Retinal pigment epithelial cell (primary cell): ENCODE measurements at places on chromosomes 2 and 18.

GRCh38 chr2:167128130-167128529, 239.8 kb downstream of the XIRP2 start:
- DNase-seq, result no peak

DNA sequence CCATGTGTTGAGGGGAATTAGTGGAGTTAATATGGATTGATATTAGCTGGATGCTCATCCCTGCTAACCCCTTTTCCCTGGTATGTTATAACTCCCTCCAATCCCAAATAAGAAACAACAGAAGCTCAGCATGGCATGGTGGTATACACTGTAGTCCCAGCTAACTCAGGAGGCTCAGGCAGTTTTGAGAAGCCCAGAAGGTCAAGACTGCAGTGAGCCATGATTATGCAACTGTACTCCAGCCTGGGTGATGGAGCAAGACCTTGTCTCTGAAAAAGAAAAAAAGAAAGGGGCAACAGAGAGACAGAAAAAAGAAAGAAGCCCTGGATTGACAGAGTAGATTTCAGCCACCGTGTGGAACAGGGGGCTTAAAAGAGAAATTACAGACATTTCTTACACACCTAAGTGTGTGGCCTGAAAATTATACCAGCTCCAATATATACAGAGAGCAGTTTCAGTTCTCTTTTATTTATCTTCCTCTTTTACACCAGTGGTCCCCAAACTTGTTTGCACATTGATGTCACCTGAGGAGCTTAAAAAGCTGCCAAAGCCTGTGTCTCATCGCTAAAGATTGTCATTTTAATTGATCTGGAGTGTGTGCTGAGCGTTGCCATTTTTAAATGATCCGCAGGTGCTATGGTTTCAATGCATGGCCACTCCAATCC, 203.6 kb downstream of the UBE2E3 start:
- DNase-seq, result no peak

- DNase-seq, result no peak
Measured at GRCh38 chr2:220315098-220315823, 687.8 kb downstream of the SLC4A3 start.

GRCh38 chr2:139020287-139020686, 240.1 kb upstream of the NXPH2 start:
- DNase-seq, result no peak

- no peak for DNase-seq
Measured at GRCh38 chr2:16438613-16439321, 226.9 kb downstream of the CYRIA start.

DNA sequence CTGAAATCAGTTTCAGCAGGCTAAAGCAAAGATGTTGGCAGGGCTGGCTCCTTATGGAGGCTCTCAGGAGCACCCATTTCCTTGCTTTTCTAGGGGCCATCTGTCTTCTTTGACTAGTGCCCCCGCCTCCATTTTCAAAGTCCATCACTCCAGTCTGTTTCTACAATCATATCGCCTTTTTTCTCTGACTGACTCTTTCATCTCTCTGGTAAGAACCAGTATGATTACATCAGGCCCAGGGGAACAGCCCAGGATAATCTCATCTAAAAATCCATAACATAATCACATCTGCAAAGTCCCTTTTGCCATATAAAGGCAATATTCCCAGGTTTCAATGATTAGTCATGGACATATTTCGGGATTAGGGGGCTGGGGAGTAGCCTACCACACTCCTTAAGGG, 57.0 kb downstream of the CUL3 start:
- no peak for DNase-seq

- no peak for DNase-seq
Measured at GRCh38 chr2:207760453-207760852, 9.3 kb downstream of the FZD5 start.

- no peak for DNase-seq
Measured at GRCh38 chr2:214574084-214574781, 163.4 kb downstream of the VWC2L start.

DNA sequence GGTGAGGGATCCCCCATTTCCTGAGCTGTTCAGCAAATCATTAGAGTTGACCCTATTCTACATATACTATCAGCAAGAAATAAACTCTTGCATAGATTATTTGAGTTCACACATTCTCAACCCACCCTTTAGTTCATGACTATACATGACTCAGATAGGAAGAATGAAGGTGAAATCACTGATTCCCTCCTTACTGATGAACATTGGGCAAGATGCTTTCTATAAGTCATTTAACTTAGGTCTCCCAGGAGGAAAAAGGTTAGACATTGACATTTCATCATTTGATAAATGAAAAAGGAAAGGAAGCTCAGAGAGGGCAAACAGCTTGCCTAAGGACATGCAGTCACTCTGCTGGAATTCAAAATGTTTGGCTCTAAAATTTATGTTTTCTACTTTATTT, 408.0 kb downstream of the TMEM182 start:
- DNase-seq, result no peak

DNA sequence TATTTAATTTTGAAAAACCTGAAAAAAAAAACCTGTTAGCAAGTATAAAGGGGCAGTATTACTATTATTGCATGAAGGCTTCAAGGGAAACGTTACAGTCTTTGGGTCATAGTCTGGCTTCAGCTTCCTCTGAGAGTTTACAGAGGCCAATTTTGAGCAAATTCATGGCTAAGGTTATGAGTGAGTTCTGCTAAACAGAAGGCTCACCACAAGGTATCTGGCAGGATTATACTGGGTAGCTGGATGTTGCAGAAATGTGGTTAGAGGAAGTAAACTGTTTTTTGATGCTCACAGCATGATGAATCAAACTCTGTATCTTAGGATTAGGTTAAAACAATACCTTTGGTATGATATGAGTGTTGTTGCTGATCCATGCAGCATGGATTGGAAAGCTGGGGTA, 9.3 kb downstream of the MRPL19 start:
- no peak for DNase-seq

- DNase-seq, result no peak
Measured at GRCh38 chr2:29789911-29790485, 131.4 kb downstream of the ALK start.

- peak; percentile 56 for DNase-seq
Measured at GRCh38 chr18:28657961-28658360, 481.0 kb upstream of the CDH2 start.

- DNase-seq, result peak; percentile 52
Measured at GRCh38 chr2:140657657-140658056, 1473.2 kb downstream of the LRP1B start.

GRCh38 chr18:43211059-43211458, 66.2 kb downstream of the SYT4 start:
- no peak for DNase-seq

DNA sequence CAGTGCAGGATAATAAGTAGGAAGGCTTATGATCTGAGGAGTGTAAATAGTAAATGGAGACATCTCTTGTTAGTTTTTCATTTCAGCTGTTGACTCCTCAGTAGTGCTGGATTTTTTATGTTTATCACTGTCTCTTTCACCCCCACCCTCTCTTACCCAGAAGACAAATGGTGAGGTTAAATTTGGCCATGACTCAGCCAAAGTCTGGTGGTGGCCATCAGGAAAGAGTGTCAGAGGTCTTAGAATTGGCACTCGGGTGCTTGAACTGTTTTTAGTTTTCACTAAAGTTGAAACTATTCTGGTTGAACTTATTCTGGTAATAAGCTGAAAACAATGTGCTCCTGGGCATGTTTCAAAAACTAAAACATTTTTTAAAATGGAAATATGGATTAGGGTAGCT, 123.3 kb downstream of the FHOD3 start:
- DNase-seq, result no peak

DNA sequence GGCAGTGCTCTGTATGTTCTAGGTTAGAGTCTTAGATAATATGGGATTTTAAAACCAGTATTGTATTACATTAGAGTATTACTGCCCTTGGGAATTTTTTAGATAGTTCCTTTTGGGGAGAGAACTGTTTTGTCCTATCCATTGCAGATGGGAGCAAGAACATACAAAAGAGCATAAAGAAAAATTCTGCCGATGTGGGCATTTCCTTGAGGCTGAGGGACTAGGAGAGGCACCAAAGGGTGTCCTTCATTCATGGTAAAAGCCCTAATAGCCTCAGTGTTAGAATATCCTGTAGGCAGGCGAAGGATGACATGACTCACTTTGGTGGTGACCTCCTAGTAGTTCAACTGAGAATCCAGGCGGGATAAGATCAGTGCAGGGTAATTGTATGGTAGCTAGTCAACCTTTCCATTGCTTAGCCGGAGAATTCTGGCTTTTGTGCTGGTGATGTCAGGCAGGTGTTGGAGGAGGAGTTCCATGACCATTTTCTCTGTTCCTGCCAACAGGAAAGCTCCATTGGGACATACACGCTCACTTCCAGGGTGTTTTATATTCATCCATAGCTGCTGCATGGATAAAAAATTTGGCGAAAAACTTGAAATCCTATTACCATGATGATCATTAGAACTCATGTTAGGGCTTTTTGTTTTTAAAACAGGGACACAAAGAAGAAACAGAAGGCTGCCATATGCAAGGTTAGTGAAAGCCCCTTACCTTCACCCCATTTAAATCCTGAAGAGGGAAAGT, 28.1 kb downstream of the EPAS1 start:
- no peak for DNase-seq

- DNase-seq, result no peak
Measured at GRCh38 chr2:177172034-177172880, 40.3 kb upstream of the HNRNPA3 start.

GRCh38 chr2:239586651-239587310, 186.0 kb upstream of the HDAC4 start:
- no peak for DNase-seq

GRCh38 chr2:27494284-27494943, 586 bp downstream of the FNDC4 start:
- DNase-seq, result no peak

- DNase-seq, result no peak
Measured at GRCh38 chr18:27242392-27243047, 57.4 kb upstream of the CHST9 start.

GRCh38 chr2:73897934-73898333, 5.1 kb downstream of the ACTG2 start:
- no peak for DNase-seq

DNA sequence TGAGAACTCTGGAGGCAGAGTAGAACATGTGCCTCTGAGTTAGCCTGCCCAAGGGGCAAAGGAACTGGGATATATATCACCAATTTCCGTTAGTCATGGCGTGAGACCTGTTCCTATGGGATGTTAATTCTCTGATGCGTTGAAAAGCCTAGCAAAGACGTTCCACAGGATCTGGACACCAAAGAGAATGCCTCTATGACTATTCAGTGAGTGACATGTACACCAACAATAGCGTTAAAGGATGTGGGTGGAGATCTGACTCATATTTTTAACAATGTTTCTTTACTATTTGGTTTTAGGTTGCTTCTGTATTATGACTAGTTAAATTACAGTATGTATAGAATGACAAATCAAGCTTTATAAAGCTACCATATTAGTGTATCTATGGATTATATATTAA, 320.9 kb upstream of the MC4R start:
- no peak for DNase-seq

DNA sequence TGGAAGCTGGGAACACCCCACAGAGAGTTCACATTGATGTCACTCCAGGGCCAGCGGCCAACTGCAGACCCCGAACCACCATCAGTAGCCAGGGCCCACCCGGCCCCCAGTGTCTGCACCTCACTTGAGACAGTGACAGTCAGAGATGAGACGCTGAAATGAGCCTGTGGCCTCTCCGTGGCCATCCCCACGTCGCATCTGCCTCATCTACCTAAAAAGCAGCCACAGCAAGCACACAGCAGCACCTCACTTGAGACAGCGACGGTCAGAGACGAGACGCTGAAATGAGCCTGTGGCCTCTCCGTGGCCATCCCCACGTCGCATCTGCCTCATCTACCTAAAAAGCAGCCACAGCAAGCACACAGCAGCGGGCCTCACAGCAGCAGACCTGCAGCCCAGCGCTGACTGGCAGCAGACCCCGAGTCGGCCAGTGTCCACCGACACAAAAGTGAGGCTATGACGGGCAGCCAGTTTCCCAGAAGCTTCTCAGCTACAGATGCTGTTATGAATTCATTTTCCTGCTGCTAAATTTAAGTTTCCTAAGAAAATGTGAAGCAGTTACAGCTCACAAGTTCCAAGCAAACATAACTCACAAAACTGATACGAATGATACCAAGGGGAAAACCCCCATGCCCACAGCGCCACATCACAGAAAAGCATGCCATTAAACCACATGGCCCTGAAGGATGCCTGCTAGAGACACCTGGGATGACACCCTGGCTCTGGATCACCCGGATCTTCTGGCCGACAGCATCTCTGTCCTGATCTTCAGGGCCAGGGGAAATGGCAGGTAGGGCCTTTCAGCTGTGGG, 27.7 kb downstream of the SNORC start:
- DNase-seq, result no peak

- peak; percentile 61 for DNase-seq
Measured at GRCh38 chr2:159855557-159856061, 57.6 kb upstream of the CD302 start.

GRCh38 chr2:241187918-241188234, 601 bp upstream of the ANO7 start:
- no peak for DNase-seq

GRCh38 chr2:169112841-169113240, 43.5 kb downstream of the DHRS9 start:
- no peak for DNase-seq

DNA sequence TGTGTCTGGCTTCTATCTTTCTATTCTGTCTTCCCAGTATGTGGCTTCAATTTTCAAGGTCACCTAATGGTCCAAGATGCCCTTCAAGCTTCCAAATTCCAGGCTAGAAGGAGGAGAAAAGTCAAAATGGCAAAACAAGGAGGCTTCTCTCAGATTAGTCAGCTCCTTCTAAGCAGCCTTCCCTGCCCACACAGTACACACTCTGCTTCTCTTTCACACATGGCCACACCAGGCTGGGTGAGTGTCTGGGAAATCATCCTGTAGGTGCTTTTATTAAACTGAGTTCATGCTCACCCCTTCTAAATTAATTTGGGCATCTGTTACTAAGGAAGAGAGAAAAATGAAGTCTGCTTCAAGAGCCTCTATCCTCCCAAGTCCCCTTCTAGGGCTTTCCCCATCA, 277.2 kb upstream of the MGAT5 start:
- no peak for DNase-seq

- DNase-seq, result no peak
Measured at GRCh38 chr2:7660816-7661215, 743.6 kb downstream of the RNF144A start.

GRCh38 chr2:214220251-214220650, 190.6 kb upstream of the VWC2L start:
- DNase-seq, result no peak

DNA sequence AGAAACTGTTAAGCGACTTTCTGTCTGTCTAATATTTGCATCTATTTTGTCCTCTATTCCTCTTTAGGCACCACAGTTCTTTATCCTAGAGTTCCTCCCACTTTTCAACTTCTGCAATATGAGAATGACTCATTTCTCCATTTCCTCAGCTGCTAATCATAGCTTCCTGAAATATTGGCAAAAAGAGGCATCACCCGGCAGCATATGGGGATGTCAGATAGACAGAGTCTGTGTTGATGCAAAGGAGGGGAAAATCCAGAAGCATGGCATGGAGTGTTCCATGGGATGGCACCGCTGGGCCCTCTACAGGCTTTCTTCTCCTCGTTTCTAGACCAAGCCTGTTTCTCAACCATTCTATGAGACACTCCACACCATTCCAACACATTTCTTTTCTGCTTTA, 93.4 kb downstream of the DOCK10 start:
- DNase-seq, result no peak

GRCh38 chr2:26590508-26590907, 50.7 kb downstream of the CIB4 start:
- DNase-seq, result no peak
